ENCODE measurements at places on chromosomes 3 and 15.

- DNase-seq: no peak
Observed at GRCh38 chr3:192858849-192859585, 58.6 kb downstream of the MB21D2 start.

DNA sequence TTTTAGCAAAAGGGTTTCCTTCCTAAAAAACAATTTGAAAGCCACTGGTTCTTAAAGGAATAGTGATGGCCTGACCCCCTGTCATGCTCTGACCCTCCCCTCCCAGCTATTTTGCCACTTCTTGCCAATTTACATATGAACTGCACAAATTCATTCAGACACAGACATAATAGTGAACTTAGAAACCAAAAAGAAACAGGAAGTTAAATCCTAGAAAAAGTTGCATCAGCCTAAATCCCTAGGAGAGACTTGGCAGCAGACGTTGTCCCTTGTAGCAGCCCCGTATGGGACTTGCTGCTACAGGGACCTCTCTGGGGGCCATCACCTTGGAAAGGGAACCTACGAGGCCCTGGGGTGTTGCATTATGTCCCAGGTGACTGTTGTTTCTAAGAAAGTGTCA, 14.3 kb upstream of the PDE8A start:
- DNase-seq: peak; percentile 38

GRCh38 chr3:81868597-81868996, 107.2 kb upstream of the GBE1 start:
- DNase-seq: no peak

GRCh38 chr3:35871009-35871408, 231.7 kb downstream of the ARPP21 start:
- no peak for DNase-seq

GRCh38 chr15:59687836-59688235, 1.3 kb downstream of the BNIP2 start:
- DNase-seq: no peak

DNA sequence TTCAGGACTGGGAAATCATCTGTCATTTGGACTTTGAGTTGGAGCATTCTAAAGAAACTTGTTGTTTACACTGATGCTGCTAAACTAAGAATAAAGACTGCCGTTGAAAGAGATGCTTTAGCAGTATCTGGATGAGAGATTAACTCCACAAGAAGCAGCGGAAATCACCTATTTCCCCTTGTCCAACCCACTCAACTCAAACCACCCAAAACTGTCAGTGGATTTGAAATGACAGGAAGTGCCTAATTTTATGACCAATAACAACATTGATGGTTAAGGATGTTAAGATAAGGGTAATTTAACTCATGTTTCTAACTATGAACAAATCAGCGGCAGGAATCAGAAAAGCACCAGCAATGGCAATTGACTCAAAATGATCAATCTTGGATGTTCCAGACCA, 110.8 kb upstream of the NR2F2 start:
- DNase-seq: no peak

- DNase-seq: no peak
Observed at GRCh38 chr3:33385423-33385822, 54.8 kb downstream of the UBP1 start.

DNA sequence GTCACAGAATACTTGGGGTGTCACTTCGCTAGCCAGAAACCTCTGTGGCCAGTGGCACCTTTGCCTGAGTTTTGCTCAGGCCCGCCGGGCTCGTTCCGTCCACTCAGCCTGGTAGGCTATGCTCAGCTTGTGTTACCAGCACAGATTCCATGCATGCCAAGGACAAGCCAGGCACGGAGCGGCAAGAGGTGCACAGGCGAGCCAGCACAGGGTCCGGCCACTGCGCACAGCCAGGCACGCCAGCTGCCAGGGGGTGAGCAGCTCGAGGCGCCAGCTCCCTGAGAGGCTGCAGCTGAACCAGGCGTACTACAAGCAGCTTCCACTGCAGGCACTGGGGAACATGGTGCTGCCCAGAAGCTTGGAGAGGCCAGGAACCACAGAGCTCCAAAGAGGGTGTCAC, 14.7 kb downstream of the PCYT1A start:
- no peak for DNase-seq

- DNase-seq: no peak
Observed at GRCh38 chr3:97705764-97706163, 58.8 kb upstream of the ARL6 start.

GRCh38 chr15:66951531-66952320, 113.7 kb upstream of the SMAD3 start:
- no peak for DNase-seq

DNA sequence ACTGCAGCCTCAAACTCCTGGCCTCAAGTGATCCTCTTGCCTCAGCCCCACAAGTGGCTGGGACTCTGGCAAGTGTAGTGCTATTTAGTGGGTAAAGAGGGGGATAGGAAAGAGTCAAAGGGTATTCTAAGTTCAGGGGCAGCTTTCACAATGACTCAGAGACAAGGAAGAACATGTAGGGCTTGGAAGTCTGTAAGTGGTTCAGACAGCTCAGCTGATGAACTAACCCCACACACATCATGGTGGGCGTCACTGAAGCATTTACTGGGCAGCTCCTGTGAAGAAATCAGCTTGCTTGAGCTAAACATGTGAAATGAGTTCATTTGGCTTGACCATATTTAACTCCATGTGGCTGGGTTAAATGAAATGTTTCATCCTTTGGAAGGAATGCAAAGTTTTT, 34.6 kb upstream of the THSD4 start:
- DNase-seq: no peak

GRCh38 chr15:64501396-64501715, 41.0 kb downstream of the ZNF609 start:
- no peak for DNase-seq

DNA sequence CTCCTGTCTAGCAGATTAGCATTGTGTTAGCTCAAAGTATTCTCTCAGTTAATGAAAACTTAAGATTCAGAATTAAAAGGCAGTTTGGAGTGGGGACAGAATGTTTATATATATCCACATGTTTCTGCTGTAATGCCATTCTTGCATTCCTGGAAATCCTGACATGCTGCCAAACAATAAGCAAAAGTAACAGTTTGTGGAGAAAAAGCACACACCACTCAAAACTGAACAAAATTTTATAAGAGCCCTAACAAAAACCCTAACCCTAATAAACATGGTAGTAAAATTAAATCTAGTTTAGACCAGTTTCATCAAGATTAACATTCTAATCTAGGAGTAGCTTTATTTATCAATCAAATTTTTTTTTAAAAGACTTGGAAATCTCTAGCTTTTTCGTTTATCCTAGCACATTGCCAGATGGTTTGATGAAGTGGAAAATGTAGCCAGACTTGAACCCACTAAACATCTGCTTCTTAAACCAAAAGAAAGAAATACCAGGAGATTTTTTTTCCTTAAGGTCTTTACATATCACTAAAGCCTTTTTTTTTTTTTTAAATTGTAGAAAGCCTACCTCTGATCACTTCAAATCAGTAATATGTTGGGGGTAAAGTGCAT, 3.7 kb downstream of the TCAIM start:
- DNase-seq: no peak

DNA sequence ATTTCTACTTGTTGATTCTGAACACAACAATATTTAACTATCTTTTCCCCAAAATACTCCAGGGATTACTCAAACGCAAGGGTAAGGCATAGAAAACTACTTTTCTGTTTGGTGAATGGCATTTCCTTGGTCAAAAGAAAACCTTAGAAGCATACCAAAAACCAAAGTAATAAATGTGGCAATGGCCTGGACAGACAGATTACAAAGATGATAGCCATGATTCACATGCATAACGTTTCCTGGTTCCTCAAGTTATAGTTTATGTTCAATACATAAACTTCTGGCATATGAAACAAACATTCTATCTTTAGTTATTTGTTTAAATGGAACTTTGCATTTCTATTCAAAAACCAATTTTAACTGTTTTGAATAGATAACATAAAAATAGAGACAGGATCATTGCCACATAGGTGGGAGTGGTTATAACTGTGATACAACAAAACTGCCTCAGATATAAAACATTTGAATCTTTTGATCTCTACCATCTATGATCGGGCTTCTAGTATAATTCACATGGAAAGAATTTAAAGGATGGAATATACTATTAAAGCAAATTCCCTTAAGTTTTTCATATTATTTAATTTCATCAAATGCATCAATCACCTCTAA, 32.1 kb downstream of the FOXP1 start:
- no peak for DNase-seq

- DNase-seq: no peak
Observed at GRCh38 chr15:45101749-45102148, 12.2 kb downstream of the DUOX2 start.

- DNase-seq: no peak
Observed at GRCh38 chr3:71251156-71251775, 332.3 kb downstream of the FOXP1 start.

DNA sequence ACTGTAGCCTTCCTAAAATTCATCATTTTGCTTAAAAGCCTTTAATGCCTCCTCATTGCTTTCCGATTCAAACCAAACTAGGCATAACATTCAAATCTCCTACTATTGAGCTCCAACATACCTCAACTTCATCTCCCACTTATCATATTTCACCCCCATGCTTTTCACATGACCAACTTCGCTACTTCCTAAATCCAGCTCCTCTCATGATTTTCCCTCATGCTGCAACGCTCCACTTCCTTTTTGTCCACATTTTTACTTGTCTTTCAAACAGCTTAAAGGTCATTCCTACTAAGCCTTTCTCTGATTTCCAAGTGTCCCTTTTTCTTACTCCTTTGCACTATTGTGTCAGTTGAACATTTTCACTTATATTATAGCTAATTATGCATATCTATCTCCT, 20.3 kb upstream of the ANXA2 start:
- no peak for DNase-seq

DNA sequence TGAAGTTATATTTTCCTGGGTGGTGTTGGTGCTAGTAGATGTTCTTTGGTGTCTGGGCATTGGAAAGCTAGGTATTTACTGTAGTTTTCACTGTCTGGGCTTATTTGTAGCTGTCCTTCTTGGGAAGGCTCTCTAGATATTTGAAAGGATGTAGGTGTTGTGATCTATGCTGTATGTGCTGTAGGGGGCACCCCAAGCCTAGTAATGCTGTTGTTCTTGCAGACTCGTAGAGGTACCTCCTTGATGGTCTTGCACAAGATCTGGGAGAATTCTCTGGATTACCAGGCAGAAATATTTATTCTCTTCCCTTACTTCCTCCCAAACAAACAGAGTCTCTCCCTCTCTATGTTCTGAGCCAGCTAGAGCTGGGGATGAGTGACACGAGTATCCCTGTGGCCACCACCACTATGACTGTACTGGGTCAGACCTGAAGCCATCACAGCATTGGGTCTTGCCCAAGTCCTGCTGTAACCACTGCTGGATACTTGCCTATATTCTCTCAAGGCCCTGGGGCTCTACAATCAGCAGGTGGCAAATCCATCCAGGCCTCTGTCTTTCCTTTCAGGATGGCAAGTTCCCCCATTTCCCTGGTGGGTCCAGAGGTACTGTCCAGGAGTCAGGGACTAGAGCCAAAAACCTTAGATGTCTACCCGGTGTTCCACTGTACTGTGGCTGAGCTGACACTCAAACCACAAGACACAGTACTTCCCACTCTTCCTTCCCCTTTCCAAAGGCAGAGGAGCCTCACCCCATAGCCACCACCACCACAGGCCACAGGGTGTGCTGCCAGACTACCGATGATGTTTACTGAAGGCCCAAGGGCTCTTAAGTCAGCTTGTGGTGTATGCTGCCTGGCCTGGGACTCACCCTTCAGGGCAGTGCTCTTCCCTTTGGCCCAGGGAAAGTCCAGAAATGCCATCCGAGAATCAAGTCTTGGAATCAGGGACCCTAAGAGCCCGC, 195.2 kb upstream of the DPPA4 start:
- DNase-seq: no peak

DNA sequence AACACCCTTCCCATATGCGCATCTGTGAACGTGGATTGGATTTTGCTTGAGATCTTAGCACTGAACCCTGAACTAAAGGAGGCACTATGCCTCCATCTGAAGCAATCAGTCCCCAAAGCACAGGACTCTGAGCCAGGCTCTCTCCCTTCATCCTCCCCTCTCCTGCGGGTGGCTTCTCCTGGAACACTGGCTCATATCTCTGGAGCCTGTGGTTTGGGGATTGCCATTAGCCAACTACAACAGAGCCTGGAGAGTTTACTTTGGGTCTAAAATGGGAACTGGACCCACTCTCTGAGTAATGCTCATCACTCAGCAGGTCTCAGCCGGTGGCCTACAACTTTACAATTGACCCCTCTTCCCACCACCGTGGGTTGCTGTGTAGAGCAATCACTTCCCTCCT, 190.8 kb upstream of the HES1 start:
- no peak for DNase-seq

DNA sequence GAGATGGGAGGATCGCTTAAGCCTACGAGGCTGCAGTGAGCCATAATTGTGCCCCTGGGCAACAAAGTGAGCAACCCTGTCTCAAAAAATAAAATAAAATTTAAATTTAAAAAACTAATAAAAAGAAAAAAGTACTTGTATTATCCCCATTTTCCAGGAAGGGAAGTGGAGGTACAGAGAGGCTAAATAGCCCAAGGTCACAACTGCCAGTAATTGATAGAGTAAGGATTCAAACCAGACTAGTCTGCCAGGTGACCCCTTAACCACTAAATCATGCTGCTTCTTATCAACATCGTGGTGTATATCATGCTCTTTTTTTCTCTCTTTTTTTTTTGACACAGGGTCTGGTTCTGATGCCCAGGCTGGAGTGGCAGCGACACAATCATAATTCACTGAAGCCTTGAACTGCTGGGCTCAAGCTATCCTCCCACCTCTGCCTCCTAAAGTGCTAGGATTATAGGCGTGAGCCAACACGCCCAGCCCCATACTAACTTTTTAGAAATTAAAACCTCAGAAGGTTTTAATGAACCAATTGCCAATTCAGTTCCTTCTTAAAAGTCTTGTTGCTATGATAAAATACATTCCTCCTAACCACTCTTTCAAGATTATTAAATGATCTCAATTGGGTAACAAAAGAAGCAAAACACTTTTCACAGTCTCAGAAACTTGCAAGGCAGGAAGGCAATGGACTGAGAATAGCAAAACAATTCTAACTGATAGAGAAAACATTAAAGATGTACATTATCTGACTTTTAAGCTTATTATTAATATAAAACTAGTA, 30.5 kb downstream of the HERC1 start:
- DNase-seq: no peak

GRCh38 chr3:48140936-48141603, 47.1 kb downstream of the CDC25A start:
- DNase-seq: no peak

DNA sequence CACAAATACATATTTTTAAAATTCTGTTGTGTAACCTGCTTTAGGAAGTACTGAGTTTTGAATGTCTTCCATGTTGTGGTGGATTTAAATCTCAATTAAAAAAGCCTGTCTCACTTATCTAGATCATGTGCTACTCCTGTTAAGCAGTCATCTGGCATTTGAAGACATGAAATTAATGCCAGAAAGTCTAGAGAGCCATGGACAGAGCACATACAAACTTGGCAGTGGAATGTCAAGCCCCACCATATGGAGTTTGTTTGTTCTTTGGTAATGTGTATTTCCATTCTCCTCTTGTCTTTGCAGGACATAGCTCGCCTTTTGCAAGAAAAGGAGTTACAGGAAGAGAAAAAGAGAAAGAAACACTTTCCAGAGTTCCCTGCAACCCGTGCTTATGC, 39.3 kb upstream of the UTS2B start:
- no peak for DNase-seq
